ENCODE measurements at places on chromosomes 1 and 21.

GRCh38 chr1:217343907-217344306 is 287.0 kb downstream of the GPATCH2 start:
- DNase-seq = no peak

DNA sequence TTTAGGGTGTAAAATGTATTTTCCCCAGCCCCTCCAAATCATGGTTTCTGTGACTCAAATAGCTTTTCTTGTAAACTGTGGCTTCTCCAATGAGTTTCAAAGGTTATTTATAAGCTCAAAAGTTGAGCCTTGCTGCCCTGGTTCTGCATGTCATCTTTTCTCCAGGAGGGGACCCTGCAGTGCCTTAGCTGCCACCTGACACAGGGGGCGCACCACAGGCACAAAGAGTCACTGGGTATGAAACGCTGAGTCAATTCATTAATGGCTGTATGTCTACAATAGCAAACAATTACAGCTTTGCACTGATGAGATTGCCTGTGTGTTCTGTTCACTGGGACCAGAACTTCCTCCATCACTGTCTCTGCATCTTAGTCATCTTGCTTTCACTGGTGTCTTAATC is 100.8 kb downstream of the PCP4 start:
- DNase-seq = no peak

GRCh38 chr1:100445565-100445964 is 92.4 kb upstream of the GPR88 start:
- DNase-seq = peak; percentile 59

DNA sequence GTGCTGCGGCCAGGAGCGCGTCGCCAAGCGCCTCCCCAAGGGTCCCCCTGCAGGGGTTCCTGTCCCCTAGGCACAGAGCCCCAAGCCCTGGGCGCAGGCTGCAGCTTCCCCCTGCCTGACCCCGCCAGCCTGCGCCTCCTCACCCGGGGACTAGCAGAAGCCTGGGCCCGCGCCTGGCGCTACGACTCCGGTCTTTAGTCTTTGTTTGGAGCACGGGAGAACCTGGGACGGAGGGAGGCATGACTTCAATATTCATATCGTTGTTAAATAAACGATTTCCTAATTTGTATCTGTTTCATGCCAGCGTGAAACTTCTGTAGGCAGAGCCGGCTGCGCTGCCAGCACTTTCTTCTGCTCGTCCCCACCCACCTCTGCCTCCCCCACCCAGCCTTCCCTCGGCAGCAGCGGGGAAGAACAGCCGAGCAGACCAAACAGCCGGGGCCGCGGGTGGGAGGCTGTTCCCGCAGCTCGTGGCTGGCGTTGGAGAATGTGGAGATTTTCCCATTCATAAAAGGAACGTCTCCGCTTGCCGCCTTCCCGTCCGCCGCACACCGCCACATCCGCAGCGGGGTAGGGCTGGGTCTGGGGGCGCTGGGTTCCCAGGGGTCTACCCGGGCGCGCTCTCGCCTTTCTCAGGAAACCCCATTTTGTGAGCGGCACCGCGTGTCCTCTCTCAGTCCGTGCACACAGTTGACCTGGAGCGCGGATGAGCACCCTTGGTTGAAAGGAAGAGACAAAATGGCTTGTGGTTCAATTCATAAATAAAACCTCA is 777 bp upstream of the TRIM67 start:
- no peak for DNase-seq

- no peak for DNase-seq
These were observed 2.7 kb downstream of the HMGN1 start for GRCh38 chr21:39346206-39346605.

DNA sequence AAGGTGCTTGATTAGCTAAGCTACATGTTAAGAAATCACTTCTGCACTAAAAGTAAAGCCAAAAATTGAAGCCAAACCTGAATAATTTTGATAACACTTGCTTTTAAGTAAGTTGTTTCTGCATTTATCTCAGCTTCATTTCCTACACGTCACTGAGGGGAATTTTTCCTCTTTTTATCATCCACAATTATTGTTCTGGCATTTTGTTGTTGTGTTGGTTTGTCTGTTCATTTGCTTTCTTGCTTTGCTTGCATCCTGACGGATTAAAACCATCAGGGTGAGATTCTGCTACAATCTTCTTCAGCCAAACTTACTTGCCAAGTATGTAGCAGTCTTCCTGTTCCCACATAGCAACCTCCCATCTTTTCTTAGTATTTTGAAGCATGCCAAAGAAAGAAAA is 18.0 kb upstream of the EEIG2 start:
- no peak for DNase-seq

GRCh38 chr1:101198842-101199636 is 37.8 kb upstream of the S1PR1 start:
- DNase-seq = peak; percentile 92

DNA sequence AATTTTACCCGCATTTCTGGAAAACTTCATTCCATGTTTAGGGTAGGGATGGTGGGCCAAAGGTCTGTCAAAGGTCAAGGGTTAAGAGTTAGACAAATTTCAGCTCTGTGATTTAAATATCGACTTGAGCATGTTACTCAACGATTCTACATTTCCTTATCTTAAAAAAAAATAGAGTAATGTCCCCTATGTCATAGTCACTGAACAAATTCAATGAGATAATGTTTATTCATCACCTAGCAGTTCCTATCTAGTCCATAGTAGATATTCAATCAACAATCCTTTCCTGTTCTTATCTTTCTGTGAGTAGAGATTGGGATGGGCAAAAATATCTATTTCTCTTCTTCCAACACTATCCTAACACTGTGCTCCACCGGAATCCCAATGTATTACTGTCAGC is 1.1 kb upstream of the DYNLT5 start:
- DNase-seq = no peak

DNA sequence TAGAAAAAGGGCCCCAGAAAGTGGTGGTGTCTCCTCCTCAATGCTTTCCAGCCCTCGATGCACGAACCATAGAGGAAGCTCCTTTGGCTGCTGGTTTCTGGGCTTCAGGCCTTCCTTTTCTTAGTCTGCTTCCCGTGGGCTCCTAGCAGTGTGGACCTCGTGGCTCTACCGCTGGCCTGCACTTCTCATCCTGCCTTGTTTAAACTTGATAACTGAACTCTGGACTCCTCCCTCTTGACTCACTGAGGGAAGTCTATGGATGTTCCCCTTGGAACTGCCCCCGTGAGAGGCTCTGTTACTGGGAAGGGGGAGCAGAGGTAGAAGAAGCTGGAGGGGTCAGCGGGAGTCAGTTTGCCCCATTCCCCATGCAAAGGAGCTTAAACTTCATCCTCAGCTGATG is 75.3 kb upstream of the WDR26 start:
- DNase-seq = no peak

DNA sequence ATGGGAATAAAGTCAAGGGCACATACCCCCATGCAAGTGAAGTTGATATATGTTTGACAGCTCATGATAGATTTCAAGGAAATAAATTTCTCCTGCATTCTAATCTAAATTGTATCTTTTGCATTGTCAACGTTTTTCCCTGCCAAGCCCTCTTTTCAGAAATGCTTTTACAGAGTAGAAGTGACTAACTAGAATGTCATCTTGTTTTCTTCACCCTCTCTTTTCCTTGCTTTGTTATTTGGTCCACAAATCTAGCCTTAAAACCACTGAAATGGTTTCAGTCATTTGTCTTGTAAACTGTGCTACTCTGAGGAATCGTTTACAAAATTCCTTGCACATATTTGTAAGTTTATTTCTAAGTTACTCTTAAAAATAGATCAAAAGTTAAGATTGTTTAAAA is 600.8 kb upstream of the CXADR start:
- no peak for DNase-seq

- no peak for DNase-seq
These were observed 26.3 kb upstream of the CSF1 start for GRCh38 chr1:109884242-109884891.

DNA sequence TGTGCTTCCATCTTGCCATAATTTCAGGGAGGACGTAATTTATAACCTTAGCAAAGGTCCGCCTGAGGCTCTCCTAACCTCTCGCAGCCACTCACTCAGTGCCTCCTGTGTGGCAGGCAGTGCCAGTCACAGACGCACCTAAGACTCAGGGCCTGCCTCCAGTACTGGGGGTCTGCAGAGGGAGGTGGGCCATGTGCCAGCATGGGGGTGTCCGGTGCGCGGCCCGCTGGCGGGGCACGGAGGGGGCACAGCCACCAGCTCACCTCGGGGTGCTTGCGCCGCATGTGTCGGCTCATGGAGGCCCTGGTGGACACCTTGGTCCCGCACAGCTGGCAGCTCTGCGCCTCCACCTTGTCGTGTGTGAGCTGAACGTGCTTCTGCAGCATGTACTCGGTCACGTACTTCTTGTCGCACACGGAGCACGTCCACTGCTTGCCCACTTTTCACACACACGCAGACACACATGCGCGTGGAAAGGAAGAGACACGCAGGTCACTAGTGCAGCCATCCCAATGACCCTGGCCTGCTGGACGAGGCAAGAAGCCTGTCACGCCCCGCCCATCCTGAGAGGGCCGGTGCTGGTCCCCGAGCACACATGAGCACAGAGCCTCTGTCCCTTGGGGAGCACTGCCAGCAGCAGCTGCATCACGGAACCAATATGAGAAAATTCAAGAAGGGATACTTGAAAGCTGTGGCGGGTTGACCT is 43.2 kb upstream of the RIPK4 start:
- no peak for DNase-seq

- no peak for DNase-seq
These were observed 116.8 kb downstream of the NPHP4 start for GRCh38 chr1:5875345-5875910.

DNA sequence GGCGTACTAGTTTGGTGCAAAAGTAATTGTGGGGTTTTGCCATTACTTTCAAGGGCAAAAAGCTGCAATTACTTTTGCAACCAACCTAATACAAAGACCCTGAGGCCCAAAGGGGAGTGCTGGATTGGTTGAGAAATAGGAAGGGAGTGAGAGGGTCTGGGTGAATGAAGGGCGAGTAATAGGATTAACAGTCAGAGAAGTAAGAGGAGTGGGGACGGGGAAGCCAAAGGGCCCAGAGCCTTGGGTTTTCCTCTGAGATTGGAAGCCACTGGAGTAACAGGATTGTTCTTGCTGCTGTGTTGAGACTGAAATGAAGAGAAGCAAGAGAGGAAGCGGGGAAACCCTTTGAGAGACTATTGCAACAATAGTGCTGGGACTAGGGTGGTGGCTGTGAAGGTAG is 19.0 kb upstream of the PRELP start:
- DNase-seq = no peak

DNA sequence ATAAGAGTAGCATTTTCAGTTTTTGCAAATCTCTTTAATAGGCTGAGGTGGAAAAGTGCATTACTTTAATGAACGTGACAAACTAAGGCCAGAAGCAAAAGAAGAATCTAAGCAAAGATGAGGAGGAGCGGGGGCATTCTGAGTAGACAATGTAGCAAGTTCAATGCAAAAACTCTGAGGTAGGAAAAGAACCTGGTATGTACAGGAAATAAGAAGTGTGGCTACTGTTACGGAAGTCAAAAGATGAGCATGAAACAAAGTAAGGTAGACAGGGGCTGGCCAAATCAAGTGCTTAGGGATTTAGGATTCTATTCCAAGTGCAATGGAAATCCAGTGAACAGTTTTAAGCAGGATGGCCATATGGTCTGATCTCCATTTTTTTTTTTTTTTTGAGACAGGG is 63.7 kb downstream of the TOR3A start:
- no peak for DNase-seq

DNA sequence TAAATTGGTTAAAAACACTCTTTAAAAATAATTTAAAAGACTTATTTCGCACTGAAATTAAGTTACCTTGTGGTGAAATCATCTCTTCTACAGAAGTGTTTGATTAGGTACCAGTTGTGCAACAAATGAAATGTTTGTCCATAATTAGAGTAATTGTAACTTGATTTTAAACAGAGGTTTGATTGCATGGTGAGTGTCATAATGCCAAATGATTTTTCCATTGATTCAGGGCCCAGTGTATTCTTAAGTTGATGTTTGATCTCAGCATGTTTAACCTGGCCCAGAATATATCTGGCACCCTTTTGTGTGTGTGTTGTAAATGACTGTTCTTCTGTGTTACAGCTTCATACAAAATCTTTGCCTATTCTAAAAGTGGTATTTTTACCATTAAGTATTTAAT is 28.5 kb downstream of the LRRC8B start:
- no peak for DNase-seq

GRCh38 chr1:244006961-244007360 is 44.1 kb upstream of the ZBTB18 start:
- no peak for DNase-seq

GRCh38 chr1:231781892-231782291 is 155.3 kb downstream of the DISC1 start:
- no peak for DNase-seq

DNA sequence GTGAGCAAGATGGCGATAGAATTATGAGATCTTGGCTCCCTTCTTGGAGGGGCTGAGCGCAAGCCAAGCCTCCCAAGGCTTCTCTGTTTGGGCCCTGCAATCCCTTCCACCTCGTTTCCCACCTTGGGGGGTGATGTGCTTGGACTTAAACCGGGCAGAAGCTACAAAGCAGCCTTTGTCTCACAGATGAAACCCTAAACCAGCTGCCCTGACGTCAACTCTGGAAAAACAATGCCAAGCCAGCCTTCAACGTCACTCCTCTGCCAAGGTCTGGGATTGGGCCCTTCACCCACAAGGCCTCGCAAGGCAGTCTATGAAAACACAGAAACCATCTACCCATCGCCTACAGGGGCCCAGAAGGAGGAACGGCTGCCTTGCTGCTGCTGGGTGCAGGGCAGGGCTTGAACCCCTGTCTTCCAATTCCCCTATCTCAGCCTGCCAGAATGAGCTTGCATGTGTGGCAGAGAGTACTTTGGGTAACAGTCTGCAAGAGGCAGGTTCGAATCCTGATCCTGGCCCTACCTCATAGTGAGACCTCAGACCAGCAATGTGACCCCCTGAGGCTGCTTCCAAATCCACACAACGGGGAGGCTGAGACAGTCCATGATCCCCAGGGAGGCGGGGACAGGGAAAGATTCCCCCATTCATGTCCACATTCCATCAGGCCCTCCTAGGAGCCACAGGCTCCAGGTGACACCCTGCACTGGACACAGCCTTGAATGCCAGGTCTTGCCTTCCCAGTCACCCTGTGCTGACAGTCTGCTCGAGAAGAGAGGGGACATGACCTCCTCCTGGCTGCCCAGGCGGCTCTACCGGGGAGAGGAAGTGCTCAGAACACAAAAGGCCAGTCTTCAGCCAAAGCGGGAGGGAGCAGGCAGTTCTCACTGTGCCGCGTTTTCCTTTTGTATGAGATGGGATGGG is 15.0 kb downstream of the IFFO2 start:
- DNase-seq = no peak

DNA sequence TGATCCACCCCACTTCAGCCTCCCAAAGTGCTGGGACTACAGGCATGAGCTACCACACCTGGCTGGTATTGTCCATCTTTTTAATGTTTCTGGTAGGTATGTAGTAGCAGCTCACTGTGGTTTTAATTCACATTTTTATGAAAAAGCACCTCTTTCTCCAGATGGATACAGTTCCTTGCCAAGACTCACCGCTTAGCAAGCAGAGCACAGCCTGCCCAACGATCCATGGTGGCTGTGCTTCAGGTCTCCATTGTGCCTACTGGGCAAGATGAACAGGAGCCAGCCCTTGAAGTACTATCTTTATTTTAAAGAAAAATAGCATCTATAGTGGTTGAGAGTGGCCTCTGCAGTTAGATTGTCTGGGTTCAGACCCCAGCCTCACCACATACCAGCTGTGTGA is 37.6 kb upstream of the GRHL3 start:
- DNase-seq = no peak

GRCh38 chr1:84847253-84848250 is 45.5 kb downstream of the LPAR3 start:
- no peak for DNase-seq

- no peak for DNase-seq
These were observed 198.9 kb downstream of the HS2ST1 start for GRCh38 chr1:87113313-87113712.
